Large intestine (tissue), 12 donors: ENCODE measurements at places on chromosomes 12 and 14. TPM values are rescaled to one million over a fixed set of nuclear protein-coding genes. Genes with fewer than 3 reads are reported as not detected.

Gene CLECL1
- 0.31 TPM for polyA plus RNA-seq

- DNase-seq: peak; percentile 81
Observed at GRCh38 chr12:117143008-117143532, 43.9 kb upstream of the TESC start.

DNA sequence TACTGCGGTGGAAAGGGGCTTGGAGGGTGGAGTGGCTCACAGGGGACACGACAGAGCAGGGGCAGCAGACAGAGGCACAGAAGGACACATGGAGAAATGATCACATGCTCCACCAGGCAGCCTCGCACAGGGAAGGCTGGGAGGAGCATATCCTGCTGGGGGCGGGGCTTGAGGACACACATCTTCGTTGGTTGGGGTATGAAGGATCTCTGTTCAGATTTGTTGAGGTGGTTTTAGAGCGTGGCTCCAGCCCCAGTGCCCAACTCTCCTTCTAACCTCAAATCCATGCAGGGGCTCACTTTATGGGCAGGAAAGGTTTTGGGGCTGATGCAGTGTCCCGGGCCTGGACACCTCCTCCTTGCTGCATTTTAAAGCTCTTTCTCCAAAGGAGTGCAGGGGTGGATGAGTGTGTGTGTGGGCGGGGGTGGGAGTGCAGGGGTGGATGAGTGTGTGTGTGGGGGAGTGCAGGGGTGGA is 733 bp upstream of the P3H3 start:
- peak; percentile 73 for DNase-seq

DNA sequence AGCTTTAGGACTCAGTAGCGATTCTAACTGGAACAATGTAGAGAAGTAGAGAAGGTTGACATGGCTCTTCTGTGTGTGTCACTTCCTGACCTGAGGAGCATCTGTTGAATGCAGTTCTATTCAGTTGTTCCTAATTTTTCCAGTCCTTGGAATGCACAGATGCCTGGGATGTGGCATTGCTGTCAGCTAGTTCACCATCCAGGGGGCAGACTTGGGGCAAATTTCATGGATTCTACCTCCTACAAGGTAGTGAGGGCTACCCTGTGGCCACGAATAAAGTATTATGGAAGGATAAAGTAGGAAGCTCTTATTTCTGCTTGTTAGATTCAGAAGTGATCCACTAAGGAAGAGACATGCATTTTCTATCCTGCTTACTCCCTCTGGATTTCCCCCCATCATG is 74.4 kb upstream of the GPATCH2L start:
- DNase-seq: no peak

DNA sequence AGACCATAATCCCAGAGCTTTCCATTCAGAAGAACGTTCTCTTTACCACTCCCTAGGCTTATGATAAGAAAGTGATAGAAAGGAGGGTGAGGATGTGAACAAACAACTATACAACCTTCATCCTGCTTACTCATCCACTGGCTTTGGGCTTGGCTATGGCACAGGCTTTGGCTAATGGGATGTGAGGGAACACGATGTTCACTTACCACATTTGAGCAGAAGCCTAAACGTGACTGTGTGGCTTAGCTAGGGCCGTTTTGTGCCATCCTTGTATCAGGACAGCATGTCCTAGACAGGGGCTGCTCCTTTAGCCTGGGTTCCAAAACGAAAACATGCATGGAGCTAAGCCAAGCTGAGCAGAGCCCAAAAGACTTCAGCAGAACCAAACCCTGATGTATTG is 118.6 kb upstream of the CCDC175 start:
- DNase-seq: no peak

DNA sequence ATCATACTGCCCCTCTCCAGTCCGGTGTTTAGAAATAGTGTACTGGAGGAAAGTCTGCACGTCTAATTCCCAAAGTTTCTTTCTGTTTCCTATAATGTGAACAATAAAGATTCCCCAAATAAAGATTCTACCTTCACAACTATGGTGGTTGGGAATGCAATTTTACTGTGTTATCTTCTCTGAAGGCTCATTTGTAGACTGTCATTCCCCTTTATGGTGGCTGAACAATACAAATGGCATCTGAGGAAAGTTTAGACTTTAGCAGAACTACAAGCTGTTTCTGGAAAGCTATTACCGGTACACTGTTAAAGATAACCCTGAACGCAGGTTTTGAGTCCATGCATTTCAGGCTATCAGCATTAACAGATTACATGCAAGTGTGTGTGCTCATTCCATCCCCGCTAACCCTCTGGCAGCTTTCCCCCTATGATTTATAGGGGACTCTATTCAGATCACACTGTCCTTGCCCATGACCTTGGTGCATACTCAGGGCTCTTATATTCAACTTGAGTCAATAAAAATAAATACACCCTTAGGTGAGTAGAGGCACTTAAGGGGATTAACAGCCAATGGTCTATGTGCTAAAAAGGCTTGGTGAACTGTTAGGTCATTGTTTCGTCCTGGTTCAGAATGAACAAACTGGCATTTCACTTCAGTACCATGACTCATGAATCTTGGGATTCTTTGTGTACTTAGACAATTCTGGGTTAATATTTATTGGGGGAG is 60.7 kb upstream of the PYGL start:
- DNase-seq: no peak

GRCh38 chr14:51776102-51776894 is 84.1 kb upstream of the GNG2 start:
- no peak for DNase-seq

DNA sequence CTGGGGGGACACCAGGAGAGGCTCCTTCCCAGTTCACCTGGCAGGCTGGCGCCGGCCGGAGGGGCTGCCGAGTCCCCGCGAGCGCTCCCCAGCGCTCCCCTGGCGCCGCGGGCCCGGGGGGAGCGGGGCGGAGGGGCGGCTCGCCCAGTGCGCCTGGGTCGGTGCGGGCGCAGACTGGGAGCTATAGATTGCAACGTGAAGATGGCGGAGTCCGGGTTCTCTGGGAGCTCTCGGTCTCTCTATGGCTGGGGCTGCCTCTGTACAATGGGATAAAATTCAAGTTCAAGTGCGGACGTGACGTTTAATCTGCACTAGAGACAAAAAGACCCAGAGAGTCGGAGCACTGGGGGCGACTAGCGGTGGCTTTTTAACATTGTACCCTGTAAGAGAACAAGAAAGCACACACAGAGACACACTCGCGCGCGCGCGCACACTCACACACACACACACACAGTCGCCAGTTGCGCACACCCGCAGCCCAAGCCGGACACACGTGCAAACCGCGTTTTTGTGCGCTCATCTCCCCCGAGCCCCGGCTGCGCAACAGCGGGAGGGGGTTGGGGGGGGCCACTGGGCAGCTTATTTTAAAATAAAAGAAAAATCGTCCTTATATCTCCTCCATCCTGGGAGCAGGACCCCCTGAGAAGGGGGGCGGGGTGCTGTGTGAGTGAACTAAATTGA is at the start of gene BCL11B:
BCL11B (minus strand) TSS at position 247 of the 681 bp plus-strand sequence. CDS start 979 bp downstream, outside the sequence.
- DNase-seq: peak; percentile 95

Gene BHLHE41
- 21.0 TPM for polyA plus RNA-seq

DNA sequence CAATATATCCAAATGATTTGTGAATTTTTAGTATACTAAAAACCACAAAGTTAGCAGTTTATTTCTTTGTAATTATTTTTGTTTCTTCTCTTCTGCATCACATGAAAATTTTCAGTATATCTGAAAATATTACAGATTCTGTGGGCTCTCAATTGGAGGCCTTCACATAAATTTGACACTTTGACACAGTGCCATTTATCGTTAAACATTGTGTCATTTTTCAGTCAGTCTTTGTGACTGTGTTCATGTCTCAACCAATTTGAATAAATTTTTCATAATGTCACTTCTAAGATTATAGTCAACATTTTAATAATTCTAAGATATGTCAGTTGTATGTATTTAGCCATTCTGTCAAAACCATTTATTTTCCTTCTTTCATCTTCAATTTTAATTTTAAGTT is 1303.0 kb downstream of the LRFN5 start:
- no peak for DNase-seq

DNA sequence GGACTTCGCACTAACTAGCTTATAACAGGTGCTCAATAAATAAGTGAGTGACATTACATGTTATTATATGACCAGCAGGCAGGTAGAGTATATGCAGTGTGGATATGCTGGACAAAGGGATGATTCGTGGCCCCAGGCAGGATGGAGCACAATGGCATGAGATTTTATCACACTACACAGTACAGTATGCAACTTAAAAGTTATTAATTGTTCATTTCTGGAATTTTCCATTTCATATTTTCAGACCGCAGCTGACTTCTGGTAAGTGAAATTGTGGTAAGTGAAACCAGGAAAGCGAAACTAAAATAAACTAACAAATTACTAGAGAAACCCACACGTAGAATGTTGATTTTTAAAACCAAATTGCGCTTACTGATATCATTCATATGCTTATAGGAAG is 3.3 kb downstream of the PARP11 start:
- DNase-seq: no peak

Gene PTHLH
- polyA plus RNA-seq: 0.60 TPM

Gene SINHCAF
- 72.5 TPM for polyA plus RNA-seq

DNA sequence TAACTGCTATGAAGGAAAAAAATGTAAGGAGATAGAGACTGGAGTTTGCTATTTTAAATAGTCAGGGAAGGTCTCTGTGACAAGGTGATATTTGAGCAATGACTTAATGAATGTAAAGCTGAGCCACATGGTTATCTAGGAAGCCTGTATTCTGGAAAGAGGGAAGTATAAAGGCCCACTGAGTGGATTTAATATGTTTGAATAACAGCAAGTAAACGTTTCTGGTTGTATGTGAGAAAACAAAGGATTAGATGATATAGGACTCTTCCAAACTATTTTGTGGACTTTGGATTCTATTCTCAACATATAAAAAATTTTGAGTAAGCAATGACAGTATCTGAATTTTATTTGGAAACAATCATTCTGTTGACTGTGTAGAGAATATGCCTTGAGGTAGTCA is 5.2 kb downstream of the LRRIQ1 start:
- DNase-seq: no peak

DNA sequence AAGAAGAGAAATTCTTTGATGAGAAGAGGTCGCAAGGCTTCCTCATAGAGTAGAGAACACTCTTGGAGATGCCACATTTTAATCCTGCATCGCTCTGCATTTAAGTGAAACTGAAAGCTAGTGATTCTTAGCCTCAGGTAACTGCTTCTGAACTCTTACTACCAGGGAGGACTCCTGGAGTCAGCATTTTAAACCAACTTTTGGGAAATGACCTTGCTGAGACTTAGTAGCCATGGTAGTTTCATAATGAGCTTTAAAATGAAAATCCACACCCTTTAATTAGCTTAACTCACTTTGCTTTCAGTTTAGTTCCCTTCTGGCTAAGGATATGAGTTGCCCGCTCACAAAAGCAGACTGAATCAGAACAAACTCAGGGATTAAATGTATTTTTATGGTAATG is 80.3 kb downstream of the SYNE2 start:
- no peak for DNase-seq

GRCh38 chr14:96863327-96863985 is 66.3 kb downstream of the VRK1 start:
- DNase-seq: no peak
